Activated naive CD4-positive, alpha-beta T cell (primary cell): ENCODE measurements at places on chromosomes 3 and 15.

GRCh38 chr3:17431484-17432045, 310.9 kb downstream of the TBC1D5 start:
- no peak for DNase-seq

DNA sequence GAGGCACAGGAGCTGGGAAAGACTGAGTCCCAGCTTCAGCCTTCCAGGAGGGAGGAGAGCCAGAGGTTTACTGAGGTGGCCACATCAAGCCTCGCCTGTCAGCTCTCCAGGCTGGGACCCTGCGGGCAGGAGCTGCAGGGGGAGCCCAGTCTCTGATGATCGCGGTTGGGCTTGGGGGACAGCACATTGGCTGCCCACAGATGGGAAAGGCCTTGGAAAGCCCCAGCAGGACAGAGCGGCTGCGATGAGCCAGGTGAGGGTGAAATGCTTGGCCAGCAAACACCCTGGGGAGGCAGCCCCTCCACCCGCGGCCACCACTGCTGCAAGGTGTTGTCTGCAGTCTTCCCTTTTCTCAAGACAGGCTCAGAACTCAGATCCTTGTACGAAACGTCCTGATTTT, 31.2 kb downstream of the SEC61A1 start:
- DNase-seq: no peak

DNA sequence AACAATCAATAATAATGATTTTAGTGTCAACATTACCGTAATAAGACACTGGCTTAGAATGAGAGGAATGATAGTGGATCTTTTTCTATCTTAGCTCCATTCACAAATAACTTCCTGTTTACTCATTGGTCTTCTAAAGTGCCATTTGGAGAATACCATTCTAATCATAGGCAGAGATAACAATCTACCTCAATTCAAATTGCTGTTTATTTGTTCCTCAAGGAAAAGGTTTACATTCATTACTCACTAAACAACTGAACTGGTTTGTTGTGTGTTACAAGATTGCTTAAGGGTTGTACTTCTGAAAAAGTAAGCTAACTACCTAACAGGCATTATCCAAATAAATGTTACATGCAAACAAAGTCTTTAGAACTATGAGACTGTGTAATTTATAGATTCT, 8.1 kb upstream of the PCOLCE2 start:
- no peak for DNase-seq

DNA sequence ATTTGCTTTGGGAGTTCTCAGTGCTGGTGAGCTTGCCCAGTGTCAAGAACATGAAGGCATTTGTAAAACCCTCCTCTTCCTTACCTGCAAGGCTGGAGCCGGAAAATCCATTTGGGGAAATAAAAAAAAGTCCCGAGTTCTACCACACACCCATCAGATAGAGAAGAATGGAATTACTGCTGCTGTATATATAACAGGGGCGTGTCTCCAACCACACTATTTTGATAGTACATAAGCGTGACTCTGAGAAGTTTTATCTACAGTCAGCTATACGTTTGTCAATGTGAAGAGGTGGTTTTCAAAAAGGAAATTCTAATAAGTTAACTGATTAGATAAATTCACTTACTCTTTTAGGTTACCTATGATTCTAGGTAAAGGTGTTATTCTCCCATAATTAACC, 1.3 kb upstream of the CPA3 start:
- DNase-seq: no peak

- DNase-seq: no peak
Measured at GRCh38 chr3:124295362-124295761, 303.4 kb upstream of the ROPN1 start.

- DNase-seq: no peak
Measured at GRCh38 chr15:93705753-93706455, 525.5 kb upstream of the MCTP2 start.

GRCh38 chr15:70132571-70132970, 34.9 kb upstream of the TLE3 start:
- DNase-seq: no peak

- no peak for DNase-seq
Measured at GRCh38 chr15:60917461-60918145, 311.5 kb downstream of the RORA start.

- DNase-seq: no peak
Measured at GRCh38 chr15:31034152-31034551, 42.7 kb upstream of the MTMR10 start.

DNA sequence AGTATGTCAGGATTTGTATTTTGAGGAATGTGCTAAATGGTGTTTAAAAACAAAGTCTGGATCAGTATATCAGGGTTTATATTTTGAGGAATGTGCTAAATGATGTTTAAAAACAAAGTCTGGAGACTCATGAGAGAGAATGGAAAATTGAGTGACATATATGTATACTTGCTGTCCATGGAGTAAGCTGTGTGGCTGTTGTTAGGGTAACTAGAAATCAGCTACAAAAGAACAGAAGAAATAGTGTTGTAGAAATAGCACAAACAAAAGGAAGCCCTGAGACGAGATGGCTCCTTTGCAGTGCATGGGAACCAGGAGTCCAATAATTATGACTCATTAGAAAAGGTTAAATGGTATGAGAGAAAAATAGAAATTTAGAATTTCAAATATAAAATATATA, 282.7 kb upstream of the MANF start:
- DNase-seq: no peak

DNA sequence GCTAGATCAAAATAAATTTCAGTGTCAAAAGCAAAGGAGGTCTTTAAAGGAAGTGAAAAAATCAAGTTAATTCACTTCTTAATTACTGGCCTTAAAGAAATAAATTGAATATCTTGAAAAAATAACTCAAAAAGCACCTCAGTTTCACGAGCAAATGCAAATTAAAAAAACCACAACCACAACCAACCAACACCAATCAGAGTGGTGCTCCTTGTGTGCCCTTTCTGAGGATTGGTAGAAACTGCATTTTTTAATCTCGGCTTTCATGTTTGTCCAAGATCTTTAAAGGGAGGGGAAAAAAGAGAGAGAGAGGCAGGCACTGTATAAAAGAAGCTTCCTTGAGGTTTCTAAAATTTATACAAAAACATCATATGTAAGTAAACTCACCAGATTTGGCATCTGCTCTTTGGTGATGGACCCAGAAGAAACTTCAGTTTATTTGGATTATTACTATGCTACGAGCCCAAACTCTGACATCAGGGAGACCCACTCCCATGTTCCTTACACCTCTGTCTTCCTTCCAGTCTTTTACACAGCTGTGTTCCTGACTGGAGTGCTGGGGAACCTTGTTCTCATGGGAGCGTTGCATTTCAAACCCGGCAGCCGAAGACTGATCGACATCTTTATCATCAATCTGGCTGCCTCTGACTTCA, at the start of gene GPR15:
TSS of gene GPR15 (plus strand) at position 357 of the 653 bp plus-strand sequence. CDS start at position 413, 56 bp downstream.
- no peak for DNase-seq
